NCI-H1930 (cell line): ENCODE measurements at places on chromosomes 3 and 15.
A peak's percentile ranks its signal among the peaks of the same experiment; 100 is the strongest.

GRCh38 chr3:71680603-71681002 lies 44.6 kb downstream of the EIF4E3 start:
- DNase-seq, result no peak

DNA sequence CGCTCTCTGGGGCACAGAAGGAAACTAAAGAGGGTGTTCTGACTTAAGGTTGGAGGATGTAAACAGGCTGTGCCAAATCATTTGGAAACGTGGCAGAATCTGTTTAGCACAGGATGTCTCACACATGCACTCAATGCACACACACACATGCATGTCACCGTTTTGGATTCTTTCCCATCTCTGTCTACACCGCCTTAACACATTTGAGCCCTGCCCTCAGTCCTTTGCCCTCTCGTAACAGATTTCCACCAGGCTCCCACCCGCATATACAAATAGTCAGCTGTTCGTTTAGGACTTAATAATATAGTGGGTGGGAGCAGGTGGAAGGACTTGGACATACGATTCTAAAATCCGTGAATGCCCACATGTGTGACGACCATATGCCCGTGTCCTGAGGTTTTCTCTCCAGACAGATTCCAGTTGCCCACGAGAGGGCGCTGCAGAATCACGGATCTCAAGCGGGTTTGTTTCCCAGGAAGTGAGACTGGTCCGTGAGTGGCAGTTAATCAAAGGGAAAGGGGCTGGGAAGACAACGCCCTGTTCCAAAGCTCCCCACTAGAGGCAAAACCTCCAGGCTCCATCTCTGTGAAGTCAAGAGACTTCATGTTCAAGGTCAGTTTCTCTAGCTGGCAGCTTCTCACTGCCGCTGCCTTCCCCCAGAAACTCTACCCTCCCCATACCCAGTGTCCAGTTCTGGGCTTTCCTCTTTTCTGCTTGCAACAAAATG lies 44.5 kb downstream of the NOX5 start:
- DNase-seq, result peak; percentile 74

- no peak for DNase-seq
These were observed 16.5 kb downstream of the BCHE start for GRCh38 chr3:165820671-165821123.

GRCh38 chr15:60162251-60162967 lies 158.3 kb downstream of the FOXB1 start:
- DNase-seq, result no peak

DNA sequence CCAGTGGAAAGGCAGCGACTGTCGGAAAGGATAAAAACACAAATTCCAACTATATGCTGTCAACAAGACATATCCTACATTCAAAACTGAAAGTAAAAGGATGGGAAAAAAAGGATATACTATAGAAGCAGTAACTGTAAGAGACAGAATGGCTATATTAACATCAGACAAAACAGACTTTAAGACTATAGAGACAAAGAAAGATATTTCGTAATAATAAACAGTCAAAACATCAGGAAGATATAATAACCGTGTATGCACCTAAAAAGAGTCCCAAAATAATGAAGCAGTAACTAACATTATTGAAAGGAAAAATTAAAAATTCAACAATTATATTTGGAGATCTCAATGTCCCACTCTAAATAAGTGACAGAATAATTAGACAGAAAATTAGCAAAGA lies 48.2 kb downstream of the ZNF148 start:
- DNase-seq, result no peak

- DNase-seq, result no peak
These were observed 330.6 kb upstream of the MCTP2 start for GRCh38 chr15:93900476-93901400.

GRCh38 chr3:55923626-55924025 lies 436.5 kb upstream of the WNT5A start:
- no peak for DNase-seq

- no peak for DNase-seq
These were observed 13.1 kb upstream of the ANP32A start for GRCh38 chr15:68833700-68834331.

GRCh38 chr15:25761971-25762662 lies 101.0 kb downstream of the ATP10A start:
- DNase-seq, result no peak

DNA sequence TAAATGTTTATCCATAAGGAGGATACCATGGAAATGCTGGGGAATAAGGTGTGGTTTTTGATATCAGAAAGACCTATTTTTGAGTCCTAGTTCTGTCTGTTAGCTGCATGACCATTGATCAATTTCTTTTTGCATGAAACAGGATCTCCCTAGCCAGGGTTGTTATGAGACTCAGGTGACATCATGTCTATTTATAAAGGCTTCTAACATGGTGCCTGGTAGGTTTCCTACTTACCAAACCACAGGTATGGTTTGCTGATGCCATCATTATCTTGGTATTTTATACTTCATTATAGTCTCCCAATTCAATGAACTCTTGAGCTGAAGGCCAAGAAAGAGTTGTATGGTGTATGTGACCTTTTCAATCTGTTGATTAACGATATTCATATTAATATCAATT lies 144.0 kb downstream of the CLSTN2 start:
- no peak for DNase-seq

- DNase-seq, result no peak
These were observed 70.5 kb downstream of the CHSY1 start for GRCh38 chr15:101181349-101181748.

GRCh38 chr15:95615436-95615835 lies 715.1 kb upstream of the NR2F2 start:
- DNase-seq, result no peak

DNA sequence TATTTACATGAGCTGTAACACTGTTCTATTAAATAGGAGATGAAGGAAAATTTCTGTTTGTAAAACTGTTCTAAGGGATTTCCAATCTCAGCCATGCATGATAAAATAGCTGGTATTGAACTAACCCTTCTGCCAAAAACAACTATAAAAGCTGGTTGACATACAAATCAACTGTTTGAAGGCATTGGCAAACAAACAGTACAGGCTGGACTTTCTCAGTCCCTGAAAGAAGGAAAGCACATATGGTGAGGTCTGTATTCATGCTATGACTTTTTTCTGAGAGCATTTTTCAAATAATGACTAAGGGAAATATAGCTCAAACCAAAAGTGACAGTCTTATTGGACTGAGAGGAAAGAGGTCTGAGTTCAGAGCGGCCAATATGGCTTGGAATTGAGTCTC lies 117.0 kb upstream of the CCDC54 start:
- no peak for DNase-seq

DNA sequence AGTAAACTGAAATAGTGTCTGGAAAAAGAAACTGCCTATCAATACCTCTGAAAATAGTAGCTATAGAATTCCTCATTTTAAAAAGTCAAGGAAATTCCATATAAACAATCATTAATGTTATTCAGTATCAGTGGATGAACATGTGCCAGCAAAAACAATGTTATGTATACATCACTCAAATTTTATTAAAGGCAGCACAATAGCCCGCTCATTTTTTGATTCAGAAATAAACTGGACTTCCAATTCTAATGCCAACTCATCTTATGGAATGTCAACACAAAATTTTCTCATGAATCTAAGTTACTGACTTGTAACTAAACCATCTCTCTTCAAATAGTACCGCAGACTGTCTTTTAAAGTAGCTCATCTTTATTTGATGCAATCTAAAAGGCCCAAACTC lies 19.0 kb downstream of the THBS1 start:
- no peak for DNase-seq

DNA sequence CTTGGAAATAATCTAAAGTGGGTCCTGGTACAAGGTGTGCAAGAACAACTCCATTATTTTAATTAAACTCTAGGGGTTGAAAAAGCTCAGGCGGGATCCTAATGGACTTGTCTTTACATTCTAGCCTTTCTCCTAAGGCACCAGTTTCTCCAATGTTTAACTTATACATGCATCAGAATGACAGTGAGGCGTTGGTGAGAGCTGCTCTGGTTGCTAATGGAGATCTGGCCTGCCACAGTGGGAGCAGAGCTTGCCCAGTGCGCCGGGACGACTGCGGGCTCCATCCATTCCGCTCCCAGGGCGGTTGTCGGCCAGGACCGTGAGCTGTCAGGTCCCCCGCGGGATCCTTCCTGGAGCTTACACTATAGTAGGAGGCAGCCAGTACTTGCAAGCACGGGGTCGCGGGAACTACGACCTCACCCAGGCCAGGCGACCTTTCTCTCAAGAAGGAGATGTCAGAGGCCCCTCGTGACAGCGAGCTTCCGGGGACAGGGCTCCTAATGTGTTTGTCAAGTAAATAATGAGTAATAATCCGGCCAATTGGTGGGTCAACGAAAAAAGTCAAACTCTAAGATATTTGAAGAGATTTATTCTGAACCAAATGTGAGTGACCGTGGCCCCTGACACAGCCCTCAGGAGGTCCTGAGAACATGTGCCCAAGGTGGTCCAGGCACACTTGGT lies 991 bp upstream of the HIGD1A start:
- no peak for DNase-seq

DNA sequence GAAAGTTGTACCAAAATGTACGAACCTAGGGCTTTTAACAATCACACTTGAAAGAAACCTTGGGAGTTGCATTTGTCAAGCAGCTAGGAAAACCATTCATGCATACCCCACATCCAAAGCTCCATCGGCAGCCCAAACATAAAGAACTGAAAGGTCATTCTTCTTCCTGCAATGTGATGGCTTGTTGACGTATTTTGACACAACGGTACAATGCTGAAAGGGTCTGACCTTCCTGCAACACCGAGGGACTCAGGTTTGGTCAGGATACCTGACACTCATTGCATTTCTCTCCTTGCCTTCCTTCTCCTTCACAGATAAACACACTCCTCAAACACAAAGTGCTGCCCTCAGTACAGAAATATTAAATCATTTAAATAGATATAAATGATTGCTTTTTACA lies 145.5 kb downstream of the CDIN1 start:
- DNase-seq, result no peak

- DNase-seq, result no peak
These were observed 134.5 kb downstream of the IGF1R start for GRCh38 chr15:98782801-98783200.

- no peak for DNase-seq
These were observed 61.1 kb downstream of the MLH1 start for GRCh38 chr3:37054370-37054769.

DNA sequence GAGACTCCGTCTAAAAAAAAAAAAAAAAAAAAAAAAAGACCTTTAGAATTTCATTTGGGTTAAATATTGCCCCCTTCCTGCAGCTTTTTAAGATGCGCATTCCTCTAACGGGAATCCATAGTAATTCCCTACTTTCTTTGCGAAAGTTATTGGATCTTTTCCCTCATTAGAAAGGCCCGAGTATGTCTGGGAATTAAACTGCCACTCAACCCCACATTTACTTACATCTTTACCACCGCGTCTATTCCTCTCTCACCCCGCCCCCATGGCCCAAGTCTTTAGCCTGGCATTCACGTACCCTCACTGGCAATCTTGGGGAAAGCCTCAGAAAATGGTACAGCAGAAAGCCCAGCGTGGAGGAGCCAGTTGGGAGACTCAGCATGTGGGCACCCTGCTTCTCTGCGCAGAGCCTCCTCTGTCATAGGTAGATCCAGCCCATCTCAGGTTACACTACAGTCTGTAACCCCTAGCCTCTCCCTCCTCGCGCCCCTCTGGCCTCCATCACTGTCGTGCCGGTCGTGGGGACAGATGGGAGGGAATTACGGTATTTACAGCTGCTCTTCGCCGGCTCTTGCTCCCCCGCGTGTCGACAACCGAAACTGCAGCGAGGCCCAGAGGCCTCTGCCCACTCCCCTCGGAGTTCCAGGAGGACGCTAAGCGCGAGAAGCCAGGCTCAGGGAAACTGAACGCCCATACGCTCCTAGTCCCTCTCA lies 6.4 kb upstream of the ANKDD1A start:
- no peak for DNase-seq

- DNase-seq, result no peak
These were observed 61.3 kb downstream of the VGLL4 start for GRCh38 chr3:11582191-11582968.

GRCh38 chr3:50350527-50351322 lies at the start of the genes CYB561D2 and NPRL2:
CYB561D2 (plus strand) TSS chr3:50350862; CDS start chr3:50351434, 572 bp downstream.
NPRL2 (minus strand) TSS chr3:50350775; CDS start chr3:50350652, 123 bp downstream.
- peak; percentile 77 for DNase-seq

GRCh38 chr3:35028157-35028556 lies 611.2 kb upstream of the ARPP21 start:
- no peak for DNase-seq

GRCh38 chr3:123148772-123149171 lies 53.0 kb upstream of the SEC22A start:
- DNase-seq, result no peak
